GM23248 (cell line): ENCODE measurements at places on chromosomes 1 and 21.

DNA sequence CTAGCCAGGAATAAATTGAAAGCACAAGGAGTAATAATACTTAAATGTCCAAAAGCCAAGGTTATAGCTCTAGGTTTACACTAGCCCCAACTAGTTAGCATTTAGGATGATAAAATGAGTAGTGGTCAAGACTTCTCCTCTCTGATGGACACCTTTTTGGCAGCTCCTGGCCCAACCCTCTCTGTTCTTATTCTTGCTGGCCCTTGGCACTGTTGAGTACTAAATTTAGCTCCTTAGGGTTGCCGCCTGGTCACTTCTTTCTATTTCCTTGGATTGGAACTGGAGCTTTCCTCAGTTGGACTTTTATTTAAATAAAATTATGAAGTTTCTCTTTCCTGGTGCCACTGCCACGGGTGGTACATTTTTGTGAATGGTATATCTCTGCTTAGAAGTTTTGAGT is 28.3 kb downstream of the ARID1A start:
- no peak for DNase-seq

DNA sequence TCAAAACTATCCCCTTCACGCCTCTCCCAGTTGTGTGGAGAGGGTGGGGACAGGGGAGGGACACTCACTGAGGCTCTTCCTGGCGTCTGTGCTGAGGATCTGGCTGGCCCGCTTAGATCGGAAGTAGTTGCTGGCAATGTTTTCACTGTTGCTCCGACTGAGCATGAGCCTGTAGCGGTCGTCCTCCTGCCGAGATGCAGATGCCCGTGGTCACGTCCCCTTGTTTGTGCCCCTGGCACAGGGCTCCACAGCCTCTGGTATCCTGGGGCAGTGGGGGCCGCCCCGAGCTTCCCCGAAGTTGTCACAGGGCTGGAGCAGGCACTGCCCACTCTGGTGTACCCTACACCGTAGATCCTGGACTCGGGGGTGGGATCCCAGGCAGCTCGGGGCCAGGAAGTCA is 5.0 kb upstream of the DDOST start:
- no peak for DNase-seq

DNA sequence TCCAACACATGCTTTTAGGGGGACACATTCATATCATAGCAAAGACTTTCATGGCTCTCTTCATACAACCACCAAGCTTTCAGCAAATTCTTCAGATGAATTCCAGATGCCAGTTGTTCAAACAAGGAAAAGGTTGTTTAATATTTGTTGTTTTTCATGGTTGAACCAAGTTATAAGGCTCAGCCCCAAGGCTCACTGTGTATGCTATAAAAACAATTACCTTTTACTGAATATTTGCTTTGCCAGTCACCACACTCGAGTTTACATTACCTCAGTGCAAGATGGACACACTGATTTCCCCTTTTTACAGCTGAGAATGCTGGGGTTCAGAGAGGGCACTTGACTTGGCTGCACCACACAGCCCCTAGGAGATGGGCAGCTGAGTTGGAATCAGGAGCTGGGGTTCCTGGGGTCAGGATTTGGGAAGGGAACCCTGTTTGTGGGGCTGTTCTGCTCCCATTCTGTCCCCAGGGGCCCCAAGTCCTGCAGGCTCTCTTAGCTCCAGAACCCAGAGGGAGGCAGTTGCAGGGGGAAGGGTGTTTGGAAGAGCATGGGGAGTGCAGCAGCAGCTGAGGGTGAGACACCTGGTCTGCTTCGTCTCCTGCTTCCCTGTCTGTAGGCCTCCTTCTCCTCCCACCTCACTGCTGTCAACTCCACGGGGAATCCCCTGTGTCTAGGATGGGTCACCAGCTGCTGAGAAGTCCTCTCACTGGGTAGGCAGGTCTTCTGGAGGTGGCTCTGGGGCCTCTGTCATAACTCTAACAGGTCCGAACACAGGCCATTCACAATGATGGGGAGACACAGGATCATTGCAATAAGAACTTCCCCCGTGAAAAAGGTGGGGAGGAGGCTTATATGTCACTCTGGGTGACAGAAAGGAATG is 12.8 kb upstream of the TMPRSS2 start:
- no peak for DNase-seq

DNA sequence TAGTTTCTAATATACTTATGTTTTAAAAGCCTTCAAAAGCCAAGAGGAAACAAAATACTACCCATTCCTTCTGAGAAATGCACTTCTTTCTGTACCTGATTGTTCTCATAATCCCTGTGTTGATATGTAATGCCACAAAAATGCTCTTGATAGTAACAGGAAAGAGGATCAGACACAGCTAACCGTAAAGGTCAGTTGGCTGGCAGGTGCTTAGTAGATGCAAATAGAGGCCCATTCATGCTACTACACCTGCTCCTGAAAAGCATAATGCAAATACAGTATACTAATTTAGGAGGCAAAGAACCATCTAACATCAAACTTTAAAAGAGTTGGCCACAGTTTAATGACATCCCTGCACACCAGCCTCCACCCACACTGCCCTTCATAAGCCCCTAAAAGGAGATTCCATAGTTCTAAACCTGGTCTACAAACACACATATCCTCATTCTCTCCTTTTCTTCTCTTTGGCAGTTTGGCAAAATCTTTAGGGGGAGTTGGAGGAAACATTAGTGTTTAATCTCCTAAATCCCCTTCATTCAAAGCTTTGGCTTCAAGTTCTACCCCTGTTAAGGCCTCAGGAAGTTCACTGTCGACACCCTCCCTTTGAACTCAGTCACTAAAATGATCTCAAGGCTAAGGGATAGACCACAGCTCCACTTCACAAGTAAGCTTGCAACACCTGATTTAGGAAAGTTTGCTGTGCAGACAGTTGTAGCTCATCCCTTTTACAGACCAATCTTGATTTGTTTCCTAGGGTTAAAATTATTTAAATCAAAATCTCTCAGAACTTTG is 2.9 kb upstream of the CD46 start:
- DNase-seq, result no peak

DNA sequence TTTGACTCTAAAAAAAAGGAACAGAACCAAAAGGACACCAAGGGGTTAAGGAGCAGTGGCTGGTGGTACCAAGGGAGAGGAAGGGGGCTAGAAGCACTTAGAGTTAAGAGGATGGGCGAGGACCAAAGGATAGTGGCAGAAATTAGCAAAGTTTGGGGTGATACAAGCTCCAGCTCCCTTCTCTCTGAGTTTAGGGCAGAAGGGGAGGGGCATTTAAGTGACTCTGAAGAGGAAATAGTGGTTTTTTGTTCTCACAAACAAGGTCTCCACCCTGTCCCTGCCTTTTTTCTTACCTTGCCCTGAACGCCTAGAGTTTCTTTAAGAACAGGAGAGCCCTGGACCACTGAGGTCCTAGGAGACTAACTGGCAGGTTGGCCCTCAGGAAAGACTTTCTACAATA is 3.3 kb downstream of the CDC42SE1 start:
- DNase-seq, result peak; percentile 28

GRCh38 chr1:51372561-51372960 is 42.2 kb upstream of the TTC39A start:
- DNase-seq, result no peak

DNA sequence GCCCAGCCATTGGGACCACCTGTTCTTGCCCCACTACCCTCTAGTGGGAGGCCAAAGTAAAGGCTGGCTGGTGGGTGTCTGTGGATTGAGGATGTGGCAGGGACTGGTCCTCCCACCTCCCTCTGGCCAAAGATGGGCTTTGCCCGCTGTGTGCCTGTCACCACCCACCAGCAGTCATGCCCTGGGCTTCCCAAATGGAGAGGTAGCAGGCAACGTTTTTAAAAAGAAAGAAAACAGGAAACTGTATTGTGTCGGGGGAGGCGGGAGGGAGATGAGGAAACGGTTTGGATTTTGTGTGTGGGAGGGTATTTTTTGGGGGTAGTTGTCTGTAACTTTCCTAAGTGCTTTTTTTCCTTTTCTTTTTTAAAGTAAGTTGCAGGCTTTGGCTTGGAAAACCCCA is 30.1 kb downstream of the SZRD1 start:
- DNase-seq, result peak; percentile 20

DNA sequence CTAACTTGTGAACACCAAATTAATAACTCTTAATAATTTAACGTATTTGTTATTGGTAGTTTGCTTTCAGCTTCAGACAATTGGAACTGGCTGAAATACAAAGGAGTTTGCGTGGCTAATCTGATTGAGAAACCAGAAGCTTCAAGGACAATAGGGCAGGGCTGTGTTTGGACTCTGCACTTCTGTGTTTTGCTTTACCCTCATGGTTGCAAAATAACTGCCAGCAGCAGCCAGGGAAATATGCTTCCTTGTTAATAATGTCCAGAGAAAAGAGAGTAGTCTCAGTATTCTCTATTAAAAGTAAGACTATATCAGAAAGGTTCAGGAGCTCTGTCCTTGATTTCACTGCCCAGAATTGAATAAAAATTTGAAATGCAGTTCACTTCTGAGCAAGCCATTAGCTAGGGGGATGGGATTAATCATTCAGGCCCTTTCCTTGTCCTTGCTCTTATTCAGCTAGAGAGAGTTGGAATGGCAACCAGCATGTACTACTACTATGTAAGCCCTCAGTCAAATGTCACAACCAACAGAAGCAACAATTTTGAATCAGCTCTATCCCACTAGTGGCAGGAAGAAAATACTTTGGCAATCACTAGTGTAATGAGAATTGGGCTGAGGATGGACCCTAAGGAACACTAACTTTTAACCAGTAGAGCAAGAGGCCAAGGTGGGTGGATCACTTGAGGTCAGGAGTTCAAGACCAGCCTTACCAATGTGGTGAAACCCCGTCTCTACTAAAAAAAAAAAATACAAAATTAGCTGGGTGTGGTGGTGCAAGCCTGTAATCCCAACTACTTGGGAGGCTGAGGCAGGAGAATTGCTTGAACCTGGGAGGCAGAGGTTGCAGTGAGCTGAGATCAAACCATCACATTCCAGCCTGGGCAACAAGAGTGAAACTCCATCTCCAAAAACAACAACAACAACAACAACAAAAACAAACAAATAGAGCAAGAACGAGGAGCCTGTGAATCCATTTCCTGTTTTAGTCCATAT is 76.8 kb downstream of the POU2F1 start:
- DNase-seq, result peak; percentile 5

- no peak for DNase-seq
Measured at GRCh38 chr1:21668232-21668950, 766 bp downstream of the RAP1GAP start.

DNA sequence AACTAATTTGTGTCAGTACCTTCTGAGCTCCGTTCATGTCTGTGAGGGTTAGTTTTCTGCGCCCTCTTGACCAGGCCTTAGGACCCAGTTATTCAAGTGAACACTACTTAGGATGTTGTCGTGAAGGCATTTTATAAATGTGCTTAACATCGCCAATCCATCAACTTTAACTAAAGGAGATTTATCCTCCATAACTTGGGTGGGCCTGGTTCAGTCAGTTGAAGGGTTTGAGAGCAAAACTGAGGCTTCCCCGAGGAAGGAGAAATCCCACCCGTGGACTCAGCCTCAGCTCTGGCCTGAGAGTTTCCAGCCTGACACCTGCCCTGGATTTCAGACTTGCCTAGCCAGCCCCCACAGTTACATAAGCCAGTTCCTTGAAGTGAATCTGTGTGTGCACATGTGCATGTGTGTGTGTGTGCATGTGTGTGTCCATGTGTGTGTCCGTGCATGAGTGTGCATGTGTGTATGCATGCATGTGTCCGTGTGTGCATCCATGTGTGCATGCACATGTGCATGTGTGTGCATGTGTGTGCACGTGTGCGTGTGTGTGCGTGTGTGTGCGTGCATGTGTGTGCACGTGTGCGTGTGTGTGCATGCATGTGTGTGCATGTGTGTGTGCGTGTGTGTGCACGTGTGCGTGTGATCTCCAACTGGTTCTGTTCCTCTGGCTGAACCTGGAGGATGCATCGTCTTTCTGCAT is 62.1 kb upstream of the PDE9A start:
- DNase-seq, result no peak

DNA sequence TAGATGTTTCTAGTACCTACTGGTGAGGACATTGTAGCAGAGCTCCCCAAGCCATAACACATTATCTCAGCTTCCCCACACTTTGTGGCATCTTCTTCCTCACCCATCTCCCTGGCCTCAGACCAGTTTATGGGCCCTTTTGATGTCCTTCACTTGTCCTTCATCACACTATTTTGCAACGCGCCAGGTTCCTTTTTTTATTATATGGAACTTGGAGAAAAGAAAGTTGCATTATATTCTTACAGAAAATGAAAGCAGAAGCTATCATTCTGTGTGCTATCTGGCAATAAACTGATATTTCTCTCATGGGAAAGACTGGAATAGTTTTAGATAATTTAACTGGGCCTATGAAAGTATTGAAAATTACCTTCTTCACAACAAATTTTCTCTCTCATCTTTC is 196.9 kb upstream of the ETV3 start:
- DNase-seq, result no peak

- no peak for DNase-seq
Measured at GRCh38 chr1:177249231-177249630, 78.5 kb downstream of the BRINP2 start.

DNA sequence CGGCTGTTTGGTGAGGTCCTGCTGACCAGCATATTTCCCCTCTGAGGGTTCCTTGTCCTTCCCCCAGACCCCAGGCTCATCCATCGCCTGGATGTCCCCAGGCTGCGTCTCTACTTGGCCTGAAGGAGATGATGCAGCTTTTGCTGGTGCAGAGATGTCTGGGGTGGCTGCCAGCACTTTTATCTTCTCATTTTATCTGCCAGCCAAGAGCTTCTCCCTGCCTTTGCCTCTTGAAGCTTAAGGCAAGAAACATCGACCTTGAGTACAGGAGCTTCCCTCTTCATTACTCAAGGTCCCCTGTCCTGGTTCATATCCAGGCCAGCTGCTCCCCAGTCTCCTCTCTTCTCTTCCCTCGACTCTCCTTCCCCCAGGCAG is 9.2 kb upstream of the H6PD start:
- peak; percentile 33 for DNase-seq

DNA sequence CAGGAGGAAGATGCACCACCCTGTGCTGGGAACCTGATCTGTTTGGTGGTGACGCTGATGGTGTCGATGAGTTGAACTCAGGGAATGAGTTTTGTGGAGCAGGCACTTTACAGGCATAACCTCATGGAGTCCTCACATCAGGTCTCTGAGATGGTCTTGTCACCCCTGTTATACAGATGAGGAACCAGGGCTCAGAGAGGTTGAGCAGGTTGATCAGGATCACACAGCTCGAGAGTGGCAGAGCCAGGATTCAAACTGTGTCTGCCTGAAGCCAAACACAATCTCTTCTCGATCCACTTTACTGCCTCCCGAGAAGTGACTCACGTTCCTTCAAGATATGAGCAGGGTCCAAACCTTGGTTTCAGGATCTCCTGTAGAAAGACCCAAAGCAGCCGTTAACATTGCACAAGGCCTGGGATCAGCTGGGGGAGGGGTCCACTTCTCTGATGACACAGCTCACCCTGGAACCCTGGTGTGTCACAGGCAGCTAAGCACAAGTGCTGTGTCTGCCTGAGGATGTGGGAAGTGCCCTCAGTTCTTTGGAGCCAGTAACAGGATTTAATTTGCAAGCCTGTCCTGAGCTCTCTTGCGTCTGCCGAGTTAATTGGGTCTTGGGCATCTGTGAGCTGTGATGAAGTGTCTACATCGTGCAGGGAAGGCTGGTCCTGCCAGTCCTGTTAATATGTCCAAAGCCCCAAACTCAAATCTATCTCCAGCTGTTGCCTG is 65.4 kb upstream of the STUM start:
- no peak for DNase-seq
